NCI-H2081 (cell line): ENCODE measurements at places on chromosomes 2 and 18.

DNA sequence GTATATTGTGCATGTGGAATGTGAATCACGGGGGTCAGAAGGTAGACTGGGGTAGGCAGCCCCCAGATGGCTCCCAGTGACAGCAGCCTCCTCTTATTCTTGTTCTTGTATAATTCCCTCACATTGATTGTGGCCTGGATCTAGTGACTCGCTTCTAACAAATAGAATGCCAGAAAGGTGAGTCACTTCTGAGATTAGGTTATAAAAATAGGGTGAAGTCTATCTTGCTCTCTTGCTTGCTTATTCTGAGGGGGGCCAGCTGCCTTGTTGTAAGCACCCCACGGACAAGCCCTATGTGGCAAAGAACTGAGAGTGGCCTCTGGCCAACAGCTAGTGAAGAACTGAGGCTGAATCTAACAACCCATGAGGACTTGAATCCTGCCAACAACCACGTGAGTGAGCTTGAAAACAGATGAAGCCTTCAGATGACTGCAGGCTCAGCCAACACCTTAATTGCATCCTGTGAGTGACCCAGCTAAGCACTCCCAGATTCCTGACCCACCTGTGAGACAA lies 15.6 kb upstream of the RMND5A start:
- no peak for DNase-seq

GRCh38 chr2:173076581-173077345 lies 1.1 kb downstream of the MAP3K20 start:
- peak; percentile 49 for DNase-seq

GRCh38 chr2:30113617-30114293 lies 33.1 kb upstream of the YPEL5 start:
- DNase-seq = no peak

DNA sequence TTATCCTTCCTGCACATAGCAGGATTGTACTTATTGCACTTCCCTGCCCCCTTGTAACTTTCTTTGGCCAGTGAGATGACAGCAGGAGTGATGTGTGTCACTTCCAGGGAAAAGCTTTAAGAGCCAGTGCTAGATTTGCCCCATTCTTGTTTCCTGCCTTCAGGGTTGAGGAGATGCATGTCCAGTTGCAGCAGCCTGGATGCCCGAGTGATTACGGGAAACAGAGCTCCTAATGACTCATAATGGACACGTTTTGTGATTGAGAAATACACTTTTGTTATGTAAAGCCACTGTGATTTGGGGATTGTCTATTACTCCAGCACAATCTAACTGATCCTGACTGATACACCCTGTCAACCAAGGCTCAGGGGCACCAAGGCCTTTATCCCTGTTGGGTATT lies 5.0 kb upstream of the TET3 start:
- no peak for DNase-seq

DNA sequence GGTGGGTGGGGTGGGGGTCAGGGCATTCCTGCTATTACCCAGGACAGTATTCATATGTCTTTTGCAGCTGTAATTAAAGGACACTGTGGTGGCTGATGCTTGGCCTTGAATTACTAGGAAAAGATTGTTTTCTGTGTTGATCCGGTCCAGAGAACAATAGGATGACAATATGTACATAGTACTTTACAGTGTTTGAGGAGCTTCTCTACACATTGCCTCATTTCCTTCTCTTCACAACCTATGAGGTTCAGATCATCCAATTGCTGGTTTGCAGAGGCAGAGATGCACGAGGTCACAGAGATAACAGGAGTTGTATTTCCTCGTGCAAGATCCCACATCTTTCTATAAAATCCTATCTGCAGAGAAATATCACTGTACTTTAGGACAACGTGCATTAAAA lies 119.5 kb downstream of the LIPG start:
- no peak for DNase-seq

DNA sequence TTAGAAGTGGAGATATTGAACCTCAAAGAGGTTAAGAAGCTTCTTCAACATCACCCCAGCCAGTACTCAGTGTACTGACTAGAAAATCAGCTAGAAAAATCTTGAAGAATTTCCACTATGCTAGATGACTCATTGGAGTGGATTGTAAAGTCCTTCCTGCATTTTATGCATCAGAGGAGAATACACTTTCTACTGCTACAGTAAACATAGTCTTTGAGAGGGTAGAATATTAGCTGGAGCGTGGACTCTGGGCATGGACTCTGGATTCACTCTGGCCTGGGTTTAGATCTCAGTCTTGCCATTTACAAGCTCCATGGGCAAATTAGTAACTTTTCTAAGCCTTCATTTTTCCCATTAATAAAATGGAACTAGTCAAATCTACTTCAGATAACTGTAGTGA lies 215.9 kb downstream of the IRS1 start:
- no peak for DNase-seq

DNA sequence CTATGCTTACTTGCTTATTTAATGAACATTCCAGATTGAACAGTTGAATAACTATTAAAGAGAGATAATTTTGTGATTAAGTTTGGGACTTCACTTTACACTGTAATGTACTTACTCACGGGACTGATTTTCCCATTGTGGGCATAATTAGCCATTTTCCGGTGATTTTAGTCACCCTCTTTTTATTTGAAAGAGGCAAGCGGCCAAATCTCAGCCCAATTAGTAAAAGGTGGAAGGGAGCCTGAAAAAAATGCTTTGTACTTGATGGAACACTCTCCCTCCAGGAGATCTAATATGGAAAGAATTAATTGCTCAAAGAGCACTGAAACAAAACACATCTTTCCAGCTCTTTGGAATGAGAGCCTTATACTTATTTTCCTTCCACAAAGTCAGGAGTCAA lies 50.2 kb downstream of the CALCRL start:
- peak; percentile 4 for DNase-seq

DNA sequence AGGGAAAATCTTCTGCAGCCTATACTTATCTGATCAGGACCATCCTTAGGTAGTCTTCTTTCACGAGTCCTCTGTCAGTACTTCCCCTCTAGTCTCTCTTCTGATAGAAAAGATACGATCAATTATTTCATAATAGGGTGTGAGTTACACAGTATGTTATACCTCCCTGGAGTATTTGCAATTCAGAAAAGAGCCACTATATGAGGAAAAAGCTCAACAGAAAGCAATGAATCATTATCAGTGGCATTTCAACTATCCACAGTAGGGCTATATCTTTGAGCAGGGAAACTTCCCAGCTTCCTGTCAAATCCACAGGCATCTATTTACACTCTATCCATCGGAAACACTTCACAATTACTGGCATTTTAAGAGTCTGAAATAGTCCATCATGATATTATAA lies 105.3 kb upstream of the ACVR2A start:
- no peak for DNase-seq

DNA sequence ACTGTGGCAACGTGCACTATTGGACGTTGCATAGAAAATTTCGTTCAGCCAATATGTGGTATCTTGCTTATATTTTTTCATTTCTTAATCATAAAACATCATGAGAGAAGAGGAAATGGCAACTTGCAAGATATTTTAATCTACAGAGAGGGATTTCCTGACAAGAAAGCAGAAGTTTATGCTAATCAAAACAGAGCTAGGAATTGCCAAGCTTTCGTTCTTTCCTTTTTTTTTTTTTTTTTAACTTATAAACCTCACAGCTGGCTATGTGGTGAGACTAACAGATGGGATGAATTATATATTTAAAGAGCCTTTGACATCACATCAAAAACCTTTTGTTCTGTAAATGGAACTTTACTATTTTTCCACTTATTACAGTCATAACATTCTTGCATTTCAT lies 1136.9 kb upstream of the TMEFF2 start:
- DNase-seq = no peak

DNA sequence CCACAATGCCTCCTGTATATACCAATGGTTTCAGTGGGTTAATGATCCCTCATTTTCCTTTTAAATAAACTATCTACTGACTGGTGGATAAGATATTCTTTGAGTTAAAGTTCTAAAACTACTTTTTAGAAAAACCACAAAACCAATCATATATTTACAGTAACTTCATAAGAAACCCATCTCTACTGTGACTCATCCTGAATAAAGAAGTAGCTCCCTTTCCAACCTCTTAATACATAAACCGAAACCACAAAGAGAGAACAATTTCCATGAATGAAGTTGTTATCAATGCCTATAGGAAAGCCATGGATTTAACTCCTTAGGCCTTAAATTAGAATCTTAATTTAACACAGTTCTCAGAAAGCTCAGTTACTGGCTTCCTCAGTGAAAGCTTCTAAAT lies 227.0 kb upstream of the SMAD7 start:
- DNase-seq = no peak

GRCh38 chr2:88212251-88212790 lies 42.2 kb downstream of the THNSL2 start:
- DNase-seq = no peak

DNA sequence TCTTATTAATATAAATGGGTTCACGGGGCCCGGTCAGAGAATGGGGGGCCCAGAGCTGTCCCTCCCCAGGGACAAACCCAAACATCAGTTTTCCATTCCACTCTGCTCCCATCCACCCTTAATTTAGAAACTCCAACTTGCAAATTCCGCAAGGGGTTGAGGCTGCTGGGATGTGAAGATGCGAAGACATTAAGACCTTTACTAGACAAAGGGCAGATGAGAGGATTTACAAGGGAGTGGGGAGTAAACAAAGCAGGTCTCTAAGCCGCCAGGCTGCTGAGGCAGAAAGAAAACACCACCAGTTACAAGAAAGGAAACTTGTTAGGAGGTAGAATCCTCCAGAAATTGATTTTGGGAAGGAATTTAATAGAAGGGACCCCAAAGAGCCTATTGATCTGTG lies 33.1 kb downstream of the MARCO start:
- no peak for DNase-seq

GRCh38 chr2:529424-529823 lies 147.8 kb downstream of the TMEM18 start:
- peak; percentile 80 for DNase-seq

GRCh38 chr2:15399241-15399640 lies 161.9 kb downstream of the NBAS start:
- DNase-seq = no peak

DNA sequence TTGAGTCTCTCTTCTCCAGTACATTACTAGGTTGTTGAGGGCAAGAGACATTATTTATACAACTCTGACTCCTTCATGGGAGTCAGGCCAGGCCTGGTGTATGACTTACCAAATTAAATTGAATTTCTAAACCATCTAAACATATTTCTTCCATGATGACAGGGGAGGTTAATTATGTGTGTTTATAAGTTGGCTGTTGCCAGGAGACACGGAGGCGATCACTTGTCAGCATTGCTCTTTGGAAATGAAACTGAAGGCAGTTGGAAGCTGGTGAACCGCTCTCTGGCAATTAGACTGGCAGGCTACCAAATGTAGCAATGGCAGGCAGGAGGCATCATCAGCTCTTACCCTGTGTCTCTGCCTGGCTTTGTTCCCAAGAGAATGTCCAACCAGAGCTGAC lies 241.4 kb downstream of the KCNS3 start:
- DNase-seq = peak; percentile 17

DNA sequence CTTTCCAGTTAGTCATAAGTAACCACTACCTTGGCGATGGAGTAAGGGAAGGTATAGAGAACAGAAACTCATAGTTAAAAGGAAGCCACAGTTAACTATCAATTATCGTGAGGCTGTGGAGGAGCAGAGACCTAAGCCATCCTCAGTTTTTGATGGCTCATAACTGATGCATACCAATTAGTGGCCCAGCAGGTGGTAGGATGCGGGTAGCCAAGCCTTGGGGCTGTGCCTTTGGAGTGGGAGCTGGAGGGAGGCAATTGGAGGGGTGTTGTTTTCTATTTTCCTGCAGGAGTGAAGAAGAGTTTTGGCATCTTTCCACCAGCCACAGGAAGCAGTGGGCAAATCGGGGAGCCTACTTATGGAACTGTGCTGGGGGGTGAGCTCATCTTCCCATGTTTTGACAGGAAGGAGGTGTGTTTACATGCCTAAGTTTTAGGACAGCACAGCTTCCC lies 194.8 kb downstream of the TPGS2 start:
- no peak for DNase-seq

GRCh38 chr2:187079901-187080300 lies 230.9 kb upstream of the ZSWIM2 start:
- no peak for DNase-seq

DNA sequence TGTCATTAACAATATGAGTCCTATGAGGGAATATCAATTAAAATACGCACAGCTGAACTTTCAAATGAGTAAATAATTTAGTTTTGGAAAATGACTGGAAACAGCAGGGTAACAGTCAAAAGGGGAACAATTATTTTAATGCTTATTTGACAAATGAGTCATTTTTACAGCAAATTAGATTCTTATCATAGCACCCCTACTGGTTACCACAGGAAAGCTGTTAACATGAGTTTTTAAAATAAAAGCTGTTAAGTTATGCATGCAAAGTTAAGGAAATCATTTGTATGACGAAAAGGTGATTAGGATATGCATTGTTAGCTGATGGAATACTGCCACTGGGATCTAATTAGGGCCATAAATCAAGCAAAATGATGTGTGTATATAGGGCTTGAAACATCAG lies 435.1 kb upstream of the MEIS1 start:
- no peak for DNase-seq

DNA sequence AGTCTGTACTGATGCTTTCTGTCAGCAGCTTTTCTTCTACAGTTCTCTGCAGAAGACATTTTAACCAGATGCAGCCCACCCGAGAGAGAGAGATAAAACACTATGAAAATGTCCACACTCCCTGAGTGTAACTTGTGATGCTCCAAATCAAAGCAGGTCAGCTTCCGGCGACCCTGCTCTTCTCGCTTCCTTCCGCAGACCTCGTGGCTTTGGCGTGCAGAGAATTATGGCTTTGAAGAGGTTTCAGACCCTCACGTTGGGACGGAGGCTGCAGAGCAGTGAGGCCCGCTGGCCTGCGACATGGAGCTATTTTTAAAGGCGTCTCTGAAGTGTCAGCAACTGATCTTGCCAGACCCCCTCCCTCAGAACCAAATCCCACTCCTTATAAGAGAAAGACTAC lies 41.8 kb downstream of the TMEM163 start:
- no peak for DNase-seq

GRCh38 chr18:39701839-39702238 lies 2136.2 kb upstream of the CELF4 start:
- no peak for DNase-seq

- DNase-seq = no peak
Measured at GRCh38 chr18:63454497-63454896, 22.3 kb upstream of the SERPINB5 start.

- no peak for DNase-seq
Measured at GRCh38 chr18:12946549-12947284, 1.1 kb upstream of the SEH1L start.

DNA sequence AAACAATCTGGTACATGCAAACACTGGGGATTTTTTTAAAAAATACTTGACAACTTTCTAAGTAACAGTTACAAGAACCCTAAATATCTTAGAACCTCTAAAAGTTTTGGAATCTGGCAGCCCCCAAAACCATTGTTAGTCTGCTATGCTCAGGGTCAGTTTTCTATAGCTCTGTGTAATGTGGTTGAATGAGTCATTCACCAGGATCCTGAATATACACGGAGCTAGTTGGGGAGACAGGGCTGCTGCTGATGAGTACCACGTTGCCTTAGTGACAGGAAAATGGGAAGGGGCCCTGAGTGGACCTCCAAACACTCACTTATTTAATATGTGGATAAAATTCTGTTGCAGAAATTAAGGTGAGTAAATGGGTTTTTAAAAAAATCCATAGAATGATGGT lies 36.9 kb upstream of the TANC1 start:
- DNase-seq = no peak

GRCh38 chr2:33388996-33389395 lies 87.5 kb upstream of the RASGRP3 start:
- DNase-seq = no peak

- no peak for DNase-seq
Measured at GRCh38 chr2:143759455-143759854, 630.2 kb downstream of the ARHGAP15 start.

- no peak for DNase-seq
Measured at GRCh38 chr2:21361957-21362486, 238.3 kb downstream of the TDRD15 start.
